ENCODE measurements at places on chromosomes 1 and 21. TPM values are rescaled to one million over a fixed set of nuclear protein-coding genes. Genes with fewer than 3 reads are reported as not detected.

The TSPAN1 gene
- 139 TPM for total RNA-seq

- DNase-seq = no peak
Measured at GRCh38 chr1:41653574-41653973, 169.1 kb upstream of the EDN2 start.

- DNase-seq = no peak
Measured at GRCh38 chr1:84206375-84206774, 62.3 kb downstream of the PRKACB start.

DNA sequence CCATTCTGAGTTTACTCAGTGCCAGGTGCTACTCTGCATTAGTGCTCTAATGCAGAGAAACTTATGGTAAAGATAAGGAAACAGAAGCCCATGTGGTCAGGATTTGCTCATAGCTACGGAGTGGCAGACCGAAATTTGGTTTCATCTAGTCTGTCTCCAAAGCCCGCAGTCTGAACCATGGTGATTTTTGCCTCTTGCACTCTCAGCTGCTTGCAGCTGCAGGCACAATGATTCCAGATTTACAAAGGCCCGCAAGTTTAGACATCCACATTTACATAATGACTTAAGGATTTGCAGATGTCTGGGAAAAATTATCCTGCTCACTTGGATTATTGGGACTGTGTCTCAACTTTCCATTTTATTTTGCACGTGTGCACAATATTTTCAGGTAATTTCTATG, 161.3 kb upstream of the KCNJ6 start:
- DNase-seq = no peak

The TSPAN2 gene
- 26.5 TPM for total RNA-seq

GRCh38 chr1:113905435-113905861, 322 bp downstream of the DCLRE1B start:
- DNase-seq = peak; percentile 59

The CSF1 gene
- total RNA-seq = 35.2 TPM

DNA sequence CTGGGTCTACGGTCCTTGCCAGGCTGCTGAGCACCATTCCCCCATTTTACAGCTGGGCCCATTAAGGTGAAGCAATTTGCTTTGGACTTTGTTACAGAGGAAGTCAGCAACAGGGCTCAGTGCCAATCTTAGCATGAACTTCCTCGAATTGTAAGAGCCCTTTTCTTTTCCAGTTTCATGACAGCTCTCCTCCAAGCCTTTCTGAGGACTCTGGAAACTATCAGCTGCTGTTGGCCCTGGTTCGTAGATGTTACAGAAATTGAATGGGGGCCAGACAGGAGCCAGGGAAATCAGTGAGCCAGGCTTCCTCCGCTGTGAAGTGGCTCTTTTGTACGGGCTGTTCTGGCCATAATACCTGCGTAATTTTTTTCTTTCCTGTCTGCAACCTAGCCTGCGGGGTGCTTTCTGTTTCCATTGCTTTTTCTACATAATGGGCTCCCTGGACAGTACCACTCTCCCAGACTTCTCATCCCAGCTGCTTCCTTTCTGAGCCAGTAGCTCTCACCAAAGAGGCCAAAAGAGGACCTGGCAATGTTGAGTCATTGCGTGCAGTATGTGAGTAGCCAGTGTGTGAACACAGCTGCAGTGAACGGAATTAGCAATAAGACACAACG, 386.3 kb downstream of the DISC1 start:
- no peak for DNase-seq

Measured in PC-9 (cell line).